ENCODE measurements at places on chromosomes 12 and 14.

DNA sequence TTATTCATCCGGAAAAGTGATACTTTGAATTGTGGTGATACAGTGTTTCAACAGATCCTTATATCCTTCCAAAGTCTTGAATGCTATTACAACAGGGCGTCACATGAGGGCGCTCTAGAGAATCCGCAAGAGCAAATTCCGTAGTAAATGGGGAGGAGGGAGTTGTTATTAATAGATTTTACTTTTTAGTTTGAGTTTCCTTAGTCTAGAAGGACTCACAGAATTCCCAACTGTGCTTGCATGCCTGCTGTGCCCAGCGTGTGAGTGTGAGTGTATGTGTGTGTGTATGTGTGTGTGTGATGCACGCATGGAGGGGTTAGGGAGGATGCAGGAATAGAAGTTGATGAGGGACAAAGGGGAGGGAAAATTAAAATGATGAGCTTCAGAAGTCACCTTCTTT is 375.3 kb downstream of the C12orf75 start:
- DNase-seq, result no peak

- DNase-seq, result no peak
These were observed 105.4 kb downstream of the TTC8 start for GRCh38 chr14:88929656-88930436.

DNA sequence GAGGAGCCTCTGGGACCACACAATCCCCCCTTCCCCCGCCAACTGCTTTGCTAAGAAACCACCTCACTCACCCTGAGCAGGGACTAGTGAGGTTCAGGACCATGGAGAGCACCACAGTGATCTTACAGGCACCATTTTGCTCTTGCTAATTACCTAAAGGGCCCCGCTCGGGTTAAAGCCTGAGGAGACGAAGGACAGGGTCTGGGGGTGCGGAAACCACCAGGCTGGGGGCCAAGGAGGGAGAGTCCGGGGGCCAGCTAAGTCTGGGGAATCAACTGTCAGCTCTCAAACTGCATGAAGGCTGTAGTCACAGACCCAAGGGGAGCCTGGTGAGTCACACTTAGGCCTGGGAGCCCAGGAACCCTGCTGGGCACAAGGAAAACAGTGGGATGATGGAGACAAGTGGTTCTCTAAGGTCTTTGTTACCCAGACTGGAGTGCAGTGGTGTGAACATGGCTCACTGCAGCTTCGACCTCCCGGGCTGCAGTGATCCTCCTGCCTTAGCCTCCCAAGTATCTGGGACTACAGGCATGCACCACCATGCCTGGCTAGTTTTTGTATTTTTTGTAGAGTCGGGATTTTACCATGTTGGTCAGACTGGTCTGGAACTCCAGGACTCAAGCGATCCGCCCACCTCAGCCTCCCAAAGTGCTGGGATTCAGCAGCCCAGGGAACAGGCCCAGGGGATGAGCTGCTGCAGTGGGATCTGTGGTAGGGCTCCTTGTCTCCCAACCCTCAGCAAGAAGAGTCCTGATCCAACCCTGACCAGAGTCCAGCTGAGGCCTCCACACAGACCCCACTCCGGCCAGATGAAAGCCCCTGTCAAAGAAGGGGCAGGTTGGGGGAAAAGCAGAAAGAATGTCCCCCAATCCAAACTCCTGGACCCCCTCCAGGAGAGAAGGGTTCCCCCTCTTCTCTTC is 98.8 kb downstream of the CALM1 start:
- peak; percentile 38 for DNase-seq

DNA sequence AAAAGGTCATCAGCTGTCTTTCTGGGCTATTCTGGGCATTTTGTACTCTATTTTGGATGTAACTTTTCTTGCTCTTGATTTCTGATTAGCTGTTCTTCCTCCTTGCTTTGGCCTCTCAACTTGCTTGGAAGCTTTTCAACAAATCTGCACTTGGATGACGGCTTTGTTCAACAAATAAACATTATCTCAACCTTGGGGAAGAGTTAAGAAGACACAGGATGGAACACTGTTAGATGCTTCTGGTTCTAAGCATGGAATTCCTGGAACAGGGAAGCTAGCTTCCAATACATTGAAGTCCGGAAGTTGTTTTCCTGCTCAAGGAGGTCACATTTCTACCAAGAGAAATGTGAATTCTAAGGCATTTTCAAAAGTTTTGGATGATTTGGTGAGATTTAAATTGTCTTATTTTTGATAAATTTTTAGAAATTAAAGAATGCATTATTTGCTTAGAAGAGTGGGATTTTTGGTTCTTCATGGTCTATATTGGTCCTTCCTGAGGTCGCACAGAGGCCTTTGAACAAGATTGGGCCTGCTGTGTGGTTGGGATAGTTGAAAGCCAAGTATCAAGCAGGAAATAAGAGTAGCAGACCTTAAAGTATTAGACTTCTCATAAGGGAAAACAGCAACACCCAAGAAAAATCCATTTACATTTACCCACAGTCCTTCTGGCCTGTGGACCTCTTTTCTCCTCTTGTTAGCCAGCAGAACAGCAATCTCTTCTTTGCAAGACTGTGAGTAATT is 59.2 kb downstream of the PPFIBP1 start:
- no peak for DNase-seq
